Left forelimb (tissue), 1 donor: ENCODE measurements at places on chromosomes 1 and 21.

GRCh38 chr1:212637902-212638301 is 29.3 kb downstream of the ATF3 start:
- DNase-seq: no peak

DNA sequence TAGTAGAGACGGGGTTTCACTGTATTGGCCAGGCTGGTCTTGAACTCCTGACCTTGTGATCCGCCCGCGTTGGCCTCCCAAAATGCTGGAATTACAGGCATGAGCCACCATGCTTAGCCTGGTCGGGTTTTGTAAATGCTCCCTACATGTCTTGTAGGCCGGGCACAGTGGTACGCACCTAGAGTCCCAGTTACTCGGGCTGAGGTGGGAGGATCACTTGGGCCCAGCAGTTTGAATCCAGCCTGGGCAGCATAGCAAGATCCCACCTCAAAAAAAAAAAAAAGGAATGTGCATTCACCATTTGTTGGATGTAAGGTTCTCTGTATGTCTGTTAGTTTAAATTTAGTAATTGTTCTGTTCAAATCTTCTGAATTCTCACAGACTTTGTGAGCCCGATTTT is 95.8 kb downstream of the ST3GAL3 start:
- DNase-seq: no peak

DNA sequence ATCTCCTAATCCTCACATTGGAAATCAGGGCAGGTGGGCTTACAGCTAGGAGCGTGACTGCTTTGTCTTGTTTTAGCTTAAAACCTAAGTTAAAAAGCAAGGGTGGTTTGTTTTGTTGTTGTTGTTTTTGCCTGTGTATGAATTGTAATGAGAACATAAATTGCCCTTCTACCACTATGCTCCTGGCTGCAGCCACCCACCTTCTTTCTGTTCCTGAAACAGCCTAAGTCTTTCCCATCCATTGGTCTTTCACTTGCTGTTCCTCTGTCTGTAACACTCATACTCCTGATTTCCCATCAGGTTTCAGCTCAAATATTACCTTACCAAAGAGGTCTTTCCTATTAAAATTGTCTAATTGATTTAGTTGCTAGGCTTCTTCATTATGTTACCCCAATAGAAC is 604 bp upstream of the TMEM79 start:
- no peak for DNase-seq

DNA sequence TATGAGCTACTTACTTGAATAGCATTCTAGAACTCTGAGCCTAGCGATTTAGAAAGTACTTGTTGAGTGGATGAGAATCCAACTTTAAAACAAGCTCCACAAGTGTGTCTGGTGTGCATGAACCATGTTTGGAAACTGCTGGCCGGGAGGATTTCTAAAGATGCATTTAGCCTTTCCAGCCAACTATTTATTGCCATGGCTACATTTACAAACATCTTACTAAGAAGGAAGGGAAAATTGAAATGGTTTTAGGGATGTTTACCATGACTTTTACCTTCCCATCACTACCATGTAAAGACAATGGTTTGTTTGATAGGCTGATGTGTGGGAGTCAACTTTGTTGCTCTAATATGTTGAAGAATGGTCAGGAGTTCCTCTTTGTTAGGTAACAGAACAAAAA is 37.7 kb upstream of the ARHGAP29 start:
- DNase-seq: no peak

GRCh38 chr1:49389699-49390098 is 613.0 kb upstream of the BEND5 start:
- no peak for DNase-seq
